Skin of body (tissue), 3 donors: ENCODE measurements at places on chromosomes 16 and 17. TPM values are rescaled to one million over a fixed set of nuclear protein-coding genes. Genes with fewer than 3 reads are reported as not detected.
A peak's percentile ranks its signal among the peaks of the same experiment; 100 is the strongest.

GRCh38 chr17:33494151-33494550 is 201.1 kb upstream of the ASIC2 start:
- DNase-seq = no peak

ABCC1 gene
- total RNA-seq = 20.4 TPM

GRCh38 chr16:30009085-30009862 is 1.6 kb downstream of the DOC2A start:
- DNase-seq = no peak

GRCh38 chr16:57676553-57677085 is 8.5 kb downstream of the ADGRG3 start:
- no peak for DNase-seq

ANKRD40CL gene
- not detected for total RNA-seq

STH gene
- not detected for total RNA-seq

DNA sequence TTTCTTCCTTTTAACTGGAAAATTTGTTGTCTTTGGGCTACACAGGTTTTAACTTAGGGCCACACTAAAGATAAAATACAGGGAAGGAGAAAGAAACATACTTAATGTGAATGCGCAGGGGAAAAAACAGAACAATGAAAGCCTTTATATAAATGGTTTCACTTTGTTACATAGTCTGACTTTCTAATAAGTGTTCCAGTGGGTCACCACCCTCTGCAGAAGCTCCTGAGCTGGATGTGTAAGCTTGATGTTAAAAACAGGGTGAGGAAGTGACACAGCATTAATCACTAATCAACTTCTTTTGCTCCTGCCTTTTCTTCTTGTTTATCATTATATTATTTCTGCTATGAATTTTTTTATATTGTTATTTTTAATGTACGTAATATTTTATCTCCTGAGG is 445.6 kb upstream of the CA10 start:
- DNase-seq = no peak

- DNase-seq = no peak
These were observed 16.8 kb downstream of the PIEZO1 start for GRCh38 chr16:88768071-88768783.

GRCh38 chr17:146546-146945 is 9.2 kb downstream of the SCGB1C2 start:
- no peak for DNase-seq

CCL17 gene
- total RNA-seq = 0.49 TPM

DNA sequence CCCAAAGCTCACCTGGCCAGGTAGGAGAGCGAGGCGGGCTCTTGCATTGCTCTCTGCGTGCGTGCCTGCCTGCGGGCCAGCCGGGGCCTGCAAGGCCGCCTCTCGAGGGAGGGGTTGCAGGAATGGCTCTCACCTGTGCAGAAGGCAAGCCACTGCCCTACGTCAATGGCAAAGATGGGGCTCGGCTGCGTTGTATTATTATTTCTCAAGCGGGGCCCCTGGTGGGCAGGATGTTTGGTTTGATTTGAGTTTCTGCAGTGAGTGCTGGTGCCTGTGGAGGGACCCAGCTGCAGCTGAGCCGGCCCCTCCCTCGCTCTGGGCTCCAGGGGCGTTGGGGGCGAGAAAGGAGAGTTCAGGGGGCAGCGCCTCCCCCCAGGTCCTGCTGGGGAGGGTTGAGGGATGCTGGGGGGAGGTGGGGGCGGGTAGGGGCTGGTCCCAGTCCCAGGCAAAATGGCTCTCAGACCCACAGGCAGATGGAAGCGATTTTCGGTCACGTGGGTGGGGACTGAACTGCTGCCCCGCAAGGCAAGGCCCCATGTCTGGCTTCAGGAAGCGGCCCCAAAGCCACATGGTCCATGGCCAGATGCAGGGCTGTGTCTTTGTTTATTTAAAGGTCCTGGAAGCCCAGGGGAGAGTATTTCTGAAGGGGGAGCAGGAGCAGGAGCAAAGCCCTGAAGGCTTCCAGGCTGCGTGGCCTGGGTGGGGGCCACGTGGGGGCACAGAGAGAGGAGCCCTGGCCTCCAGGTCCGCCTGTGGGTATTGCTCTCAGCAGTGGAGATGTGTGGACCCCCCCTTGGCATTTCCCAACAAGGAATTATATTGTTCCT is 338.8 kb downstream of the SEC14L1 start:
- DNase-seq = peak; percentile 77

GRCh38 chr17:75848523-75849278 is 4.5 kb upstream of the UNC13D start:
- DNase-seq = no peak

- DNase-seq = no peak
These were observed 96.9 kb downstream of the ADCY9 start for GRCh38 chr16:4019371-4019791.

DNA sequence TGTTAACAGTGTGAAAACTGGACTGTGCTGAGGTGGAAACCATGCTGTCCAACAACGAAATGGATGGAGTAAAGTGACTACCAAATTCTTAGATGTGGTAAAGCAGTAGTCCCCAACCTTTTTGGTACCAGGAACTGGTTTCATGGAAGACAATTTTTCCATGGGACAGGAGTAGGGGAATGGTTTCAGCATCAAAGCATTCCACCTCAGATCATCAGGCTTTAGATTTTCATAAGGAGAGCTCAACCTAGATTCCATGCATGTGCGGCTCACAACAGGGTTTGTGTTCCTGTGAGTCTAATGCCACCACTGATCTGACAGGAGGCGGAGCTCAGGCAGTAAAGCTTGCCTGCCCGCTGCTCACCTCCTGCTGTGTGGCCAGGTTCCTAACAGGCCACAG is 11.5 kb downstream of the SLX4 start:
- DNase-seq = no peak

DNA sequence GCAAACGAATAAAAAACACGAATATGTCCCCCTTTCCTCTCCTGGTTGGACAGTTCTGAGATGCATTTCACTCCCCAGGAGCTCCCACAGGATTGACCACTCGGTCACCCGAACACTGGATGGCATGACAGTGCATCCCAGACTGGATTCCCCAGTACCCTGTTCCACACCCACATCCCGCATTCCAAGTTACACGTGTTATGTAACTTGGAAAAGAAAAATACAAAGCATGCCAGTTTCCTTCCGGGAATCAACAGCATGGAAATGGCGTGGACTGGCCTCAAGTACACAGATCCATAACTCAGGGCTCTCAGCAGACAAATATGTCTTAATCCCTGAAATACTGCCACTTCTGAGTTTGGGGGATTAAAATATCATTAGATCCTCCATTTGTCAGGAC is 12.6 kb upstream of the KLHL36 start:
- DNase-seq = no peak

DNA sequence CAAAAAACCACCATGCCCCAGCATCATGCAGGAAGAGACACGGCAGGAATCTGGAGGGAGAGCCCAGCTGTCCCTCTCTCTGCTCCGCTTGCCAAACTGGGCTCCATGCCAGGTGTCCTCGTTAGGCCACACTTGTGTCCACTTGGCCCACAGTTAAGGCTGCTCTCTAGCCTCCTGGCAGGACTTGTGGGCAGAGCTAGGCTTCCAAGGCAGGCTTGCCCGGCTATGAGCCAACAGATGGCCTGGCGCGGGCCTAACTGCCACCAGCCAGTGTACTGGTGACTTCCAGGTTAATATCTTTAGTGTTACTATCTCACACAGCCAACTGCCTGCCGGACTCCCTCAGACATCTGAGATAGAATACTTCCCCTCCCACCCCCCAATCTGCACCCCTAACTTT is 10.6 kb downstream of the ATP6V0D1 start:
- no peak for DNase-seq

DNA sequence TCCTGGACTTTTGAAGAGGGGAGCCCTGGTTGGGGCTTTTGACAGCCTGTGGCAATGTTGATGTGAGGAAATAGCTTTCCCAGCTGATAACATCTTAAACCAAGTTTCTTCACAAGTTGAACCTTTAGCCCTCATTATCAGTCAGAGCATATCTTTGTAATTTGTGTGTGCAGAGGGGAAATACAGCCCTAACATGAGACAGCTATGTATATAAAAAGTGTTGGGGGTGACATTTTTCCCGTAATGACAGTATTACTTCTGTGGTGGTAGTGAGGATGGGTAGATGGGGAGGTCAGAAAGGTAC is 221.1 kb downstream of the FTO start:
- no peak for DNase-seq

DNA sequence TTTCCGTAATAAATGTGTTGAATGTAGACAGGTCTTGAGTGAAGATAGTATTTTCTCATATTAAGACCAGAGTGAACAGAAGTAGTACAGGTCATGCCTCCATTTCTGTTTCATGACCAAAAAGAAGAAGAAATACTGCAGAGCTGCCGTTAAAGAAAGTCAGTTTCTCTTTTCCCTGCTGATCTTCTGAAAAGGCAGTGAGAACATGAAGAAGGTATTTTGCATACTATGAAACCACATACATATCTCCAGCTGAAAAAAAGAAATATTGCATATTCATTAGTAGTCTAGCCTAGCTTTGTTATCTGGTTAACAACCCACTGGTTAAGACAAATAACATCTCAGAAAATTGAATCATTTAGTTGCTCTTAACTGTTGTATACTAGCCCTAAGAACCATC is 138.4 kb downstream of the PHKB start:
- no peak for DNase-seq

C16orf82 gene
- total RNA-seq = not detected

DNA sequence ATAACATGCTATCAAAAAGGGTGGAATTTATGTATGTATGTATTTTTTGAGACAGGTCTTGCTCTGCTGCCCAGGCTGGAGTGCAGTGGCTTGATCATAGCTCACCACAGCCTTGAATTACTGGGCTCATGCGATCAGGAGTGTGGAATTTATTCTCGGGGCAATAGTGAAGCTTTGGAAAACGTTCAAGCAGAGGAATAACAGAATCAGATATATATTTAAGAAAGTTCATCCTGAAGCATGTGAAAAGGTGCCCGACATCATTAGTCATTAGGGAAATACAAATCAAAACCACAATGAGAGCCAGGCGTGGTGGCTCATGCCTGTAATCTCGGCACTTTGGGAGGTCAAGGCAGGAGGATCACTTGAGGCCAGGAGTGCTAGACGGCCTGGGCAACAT is 7.7 kb upstream of the ITGAE start:
- no peak for DNase-seq

SCIMP gene
- total RNA-seq = 0.99 TPM

- DNase-seq = no peak
These were observed 8.6 kb upstream of the LASP1NB start for GRCh38 chr17:38916771-38917170.

DNA sequence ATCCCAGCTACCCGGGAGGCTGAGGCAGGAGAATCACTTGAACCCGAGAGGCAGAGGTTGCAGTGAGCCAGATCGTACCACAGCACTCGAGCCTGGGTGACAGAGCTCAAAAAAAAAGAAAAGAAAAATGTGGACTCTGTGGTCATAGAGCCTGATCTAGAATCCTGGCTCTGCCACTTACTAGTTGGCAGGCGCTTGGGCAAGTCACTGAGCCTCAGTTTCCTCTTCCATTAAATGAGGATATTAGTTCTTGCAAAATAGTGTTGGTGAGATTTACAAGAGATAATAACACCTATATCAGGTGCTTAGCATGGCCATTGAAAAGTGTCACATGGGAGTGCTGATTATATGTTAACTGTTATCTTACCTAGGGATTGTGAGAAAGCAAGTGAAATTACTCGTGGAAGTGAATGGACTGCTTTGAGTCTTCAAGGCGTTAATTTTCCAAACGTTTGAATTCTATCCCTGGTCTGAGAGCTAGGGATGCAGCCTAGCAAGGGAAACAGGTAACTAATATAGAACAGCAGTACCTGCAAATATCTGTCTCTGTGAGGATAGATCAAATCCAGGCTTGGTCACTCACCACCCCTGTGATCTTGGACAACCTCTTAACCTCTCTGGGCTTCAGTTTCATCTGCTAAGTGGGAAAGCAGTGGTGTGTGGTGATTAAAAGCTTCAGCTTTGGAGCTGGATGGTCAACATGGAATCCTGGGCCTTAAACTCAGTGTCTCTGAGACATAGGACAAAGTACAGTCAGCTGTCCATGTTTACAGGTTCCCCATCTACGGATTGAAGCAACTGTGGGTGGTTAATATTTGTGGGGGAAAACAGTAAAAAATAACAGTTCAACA is 953 bp upstream of the NSMCE1 start:
- DNase-seq = no peak

HS3ST6 gene
- total RNA-seq = 4.3 TPM

CDK5R1 gene
- total RNA-seq = 1.6 TPM

TP53TG3 gene
- not detected for total RNA-seq

SLFN14 gene
- 1.6 TPM for total RNA-seq

GRCh38 chr16:30723725-30724355 is 24.4 kb upstream of the PHKG2 start:
- no peak for DNase-seq

- DNase-seq = no peak
These were observed 92.8 kb downstream of the AMFR start for GRCh38 chr16:56332464-56333079.

- DNase-seq = no peak
These were observed 24.3 kb upstream of the LASP1NB start for GRCh38 chr17:38900978-38901656.

DNA sequence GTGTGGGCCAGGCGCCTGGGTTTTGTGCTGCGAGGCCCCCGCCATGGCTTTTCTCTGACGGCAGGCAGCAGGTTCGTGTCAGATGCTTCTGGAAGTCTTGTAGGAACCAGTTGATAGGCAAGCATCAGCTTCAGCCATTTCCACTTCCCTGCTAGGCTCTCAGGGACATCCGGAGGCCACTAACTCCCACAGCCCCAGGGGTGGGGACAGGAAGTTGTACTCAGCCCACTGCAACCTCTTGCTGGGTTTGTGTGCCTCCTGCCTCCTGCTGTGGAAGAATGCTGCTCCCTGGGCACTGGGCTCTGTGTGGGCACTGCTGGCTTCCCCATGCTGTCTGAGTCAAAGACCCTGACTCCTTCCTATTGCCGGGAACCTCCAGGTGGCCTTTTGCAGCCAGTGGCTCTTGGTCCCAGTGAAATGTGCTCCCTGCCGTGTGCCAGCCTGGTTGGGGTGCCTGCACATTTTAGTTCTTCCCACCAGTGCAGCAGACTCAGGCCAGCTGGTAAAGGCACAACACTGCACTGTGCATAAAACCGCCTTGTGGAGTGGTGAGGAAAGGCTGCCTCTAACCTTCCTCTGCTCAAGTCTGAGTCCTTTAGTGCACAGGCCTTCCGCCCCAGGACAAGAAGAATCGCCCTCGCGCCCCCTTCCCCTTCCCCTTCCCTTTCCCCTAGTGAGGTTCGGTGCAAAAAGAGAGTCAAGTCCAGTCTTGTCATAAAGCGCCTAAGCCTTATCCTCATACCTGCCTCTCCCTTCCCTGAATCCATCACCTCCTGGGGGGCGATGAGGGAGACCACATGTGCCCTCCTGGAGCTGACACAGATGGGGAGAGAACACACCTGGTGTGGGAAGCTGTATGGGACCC is 16.6 kb downstream of the LDHD start:
- DNase-seq = no peak

DNA sequence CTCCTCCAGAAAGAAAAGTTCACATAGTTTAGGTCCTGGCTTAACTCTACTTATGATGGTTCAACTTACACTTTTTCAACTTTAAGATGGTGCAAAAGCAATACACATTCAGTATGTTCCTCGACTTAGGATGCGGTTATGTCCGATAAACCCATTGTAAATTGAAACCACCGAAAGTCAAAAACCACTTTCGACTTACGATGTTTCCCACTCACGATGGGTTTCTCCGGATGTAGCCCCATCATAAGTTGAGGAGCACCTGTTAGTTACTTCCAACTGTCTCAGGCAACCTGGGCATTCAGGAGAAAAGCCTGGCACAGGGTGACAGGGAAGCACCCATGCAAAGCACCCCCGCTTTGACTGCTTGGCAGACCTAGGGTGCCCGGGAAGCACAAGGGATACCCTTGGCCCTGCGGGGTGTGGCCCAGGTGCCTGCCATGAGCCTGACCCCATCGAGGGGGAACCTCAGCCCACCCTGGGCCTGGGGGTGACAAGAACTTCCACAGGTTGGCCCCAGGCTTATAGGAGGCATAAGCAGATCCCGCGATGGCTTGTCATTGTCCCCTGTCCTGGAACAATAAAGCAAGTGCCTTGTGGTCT is 14.0 kb downstream of the UNC119 start:
- DNase-seq = no peak

BMERB1 gene
- total RNA-seq = 26.4 TPM
